ENCODE measurements at places on chromosomes 7 and 10. TPM values are rescaled to one million over a fixed set of nuclear protein-coding genes. Genes with fewer than 3 reads are reported as not detected.

DNA sequence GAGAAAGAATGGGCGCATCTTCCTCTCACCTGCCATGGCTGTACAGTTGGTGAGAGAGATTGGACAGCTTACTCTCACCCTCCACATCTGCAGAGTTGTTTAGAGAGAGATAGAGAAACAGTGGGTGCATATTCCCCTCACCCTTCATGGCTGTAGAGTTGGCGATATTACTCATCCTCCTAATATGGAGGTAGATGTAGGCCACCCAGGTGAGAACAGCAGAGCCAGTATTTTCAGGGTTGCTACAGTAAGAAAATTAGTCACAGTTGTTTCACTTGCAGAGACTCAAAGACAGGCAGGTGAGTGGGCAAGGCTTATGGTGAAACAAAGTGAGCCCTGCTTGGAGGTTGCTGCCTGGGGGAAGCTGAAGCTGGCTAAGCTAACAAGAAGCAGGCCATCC is 65.0 kb upstream of the PFKP start:
- no peak for ATAC-seq

GRCh38 chr10:44427479-44427878 is 42.6 kb upstream of the CXCL12 start:
- no peak for ATAC-seq

GRCh38 chr10:132112611-132113010 is 46.9 kb downstream of the JAKMIP3 start:
- no peak for ATAC-seq

GRCh38 chr10:86017841-86018734 is 348.5 kb downstream of the GRID1 start:
- ATAC-seq: no peak

The LMBR1 gene
- 32.6 TPM for total RNA-seq
